ENCODE measurements at places on chromosomes 4 and X. TPM values are rescaled to one million over a fixed set of nuclear protein-coding genes. Genes with fewer than 3 reads are reported as not detected.
A peak's percentile ranks its signal among the peaks of the same experiment; 100 is the strongest.

Gene SPACA5
- total RNA-seq, result not detected

Gene TXK
- not detected for total RNA-seq

Gene MAGEC2
- not detected for total RNA-seq

Gene RIBC1
- 0.40 TPM for total RNA-seq

Gene LIMCH1
- total RNA-seq, result not detected

GRCh38 chrX:115898382-115899001, 272.1 kb upstream of the AGTR2 start:
- DNase-seq, result peak; percentile 98

- DNase-seq, result no peak
Measured at GRCh38 chr4:94214703-94215319, 7.1 kb downstream of the SMARCAD1 start.

GRCh38 chr4:80307774-80308465, 27.6 kb upstream of the CFAP299 start:
- DNase-seq, result no peak

GRCh38 chrX:50736656-50737055, 77.3 kb downstream of the SHROOM4 start:
- no peak for DNase-seq

DNA sequence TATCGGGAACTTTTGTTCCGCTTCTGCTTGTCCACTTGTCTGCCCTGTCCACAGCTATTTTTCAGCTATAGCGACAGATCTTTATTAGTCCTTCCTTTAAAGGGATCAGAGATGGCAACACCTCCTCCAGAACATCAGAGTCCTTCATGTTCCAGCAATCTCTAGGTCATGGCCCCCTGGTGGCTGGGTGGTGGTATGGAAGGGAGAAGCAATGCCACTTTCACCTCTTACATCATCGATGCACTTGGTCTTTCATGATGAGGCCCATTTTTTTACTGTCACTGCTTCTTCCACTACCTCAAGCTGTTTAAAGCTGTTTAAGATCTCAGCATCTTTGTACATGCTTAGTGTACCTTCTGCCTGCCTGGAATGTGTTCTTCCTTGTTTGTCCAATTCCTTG, 106.7 kb downstream of the ARHGAP6 start:
- DNase-seq, result peak; percentile 85

GRCh38 chrX:129930941-129931410, 25.0 kb downstream of the UTP14A start:
- DNase-seq, result no peak

- DNase-seq, result no peak
Measured at GRCh38 chr4:142874684-142875083, 28.6 kb upstream of the INPP4B start.

DNA sequence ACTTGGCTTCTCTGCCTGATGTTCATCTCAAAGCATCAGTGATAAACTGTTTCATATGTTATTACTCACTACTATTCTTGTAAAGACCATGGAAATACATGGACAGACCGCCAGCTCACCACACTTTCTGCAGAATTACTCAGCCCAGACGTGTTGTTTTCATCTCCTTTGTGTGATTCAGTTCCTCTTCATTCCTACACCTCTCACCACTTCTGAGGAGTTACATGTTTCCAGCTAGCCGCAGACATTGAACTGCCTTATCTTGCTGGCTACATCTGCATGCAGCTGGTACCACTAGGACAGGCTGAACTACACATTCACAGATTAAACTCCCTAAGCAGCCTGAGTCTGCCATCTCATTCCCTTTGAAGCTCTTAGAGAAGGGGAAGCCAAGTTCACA, 443.2 kb upstream of the FGF16 start:
- DNase-seq, result no peak

GRCh38 chr4:108035691-108036090, 46.0 kb downstream of the HADH start:
- DNase-seq, result no peak

GRCh38 chr4:54783402-54784110, 125.8 kb downstream of the KIT start:
- no peak for DNase-seq

DNA sequence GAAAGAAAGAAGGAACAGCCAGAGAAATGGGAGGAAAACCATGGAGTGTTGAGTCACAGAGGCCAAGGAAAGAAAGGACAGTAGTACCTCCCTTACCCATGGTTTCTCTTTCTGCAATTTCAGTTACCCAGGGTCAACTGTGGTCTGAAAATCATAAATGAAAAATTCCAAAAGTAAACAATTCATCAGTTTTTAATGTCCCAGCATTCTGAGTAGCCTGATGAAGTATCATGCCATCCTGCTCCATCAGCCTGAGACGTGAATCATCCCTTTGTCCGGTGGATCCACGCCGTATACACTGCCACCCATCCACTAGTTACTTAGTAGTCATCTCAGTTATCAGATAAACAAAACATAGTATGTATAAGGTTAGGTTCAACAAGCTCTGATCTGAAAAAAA, 114.2 kb downstream of the COMMD8 start:
- no peak for DNase-seq

DNA sequence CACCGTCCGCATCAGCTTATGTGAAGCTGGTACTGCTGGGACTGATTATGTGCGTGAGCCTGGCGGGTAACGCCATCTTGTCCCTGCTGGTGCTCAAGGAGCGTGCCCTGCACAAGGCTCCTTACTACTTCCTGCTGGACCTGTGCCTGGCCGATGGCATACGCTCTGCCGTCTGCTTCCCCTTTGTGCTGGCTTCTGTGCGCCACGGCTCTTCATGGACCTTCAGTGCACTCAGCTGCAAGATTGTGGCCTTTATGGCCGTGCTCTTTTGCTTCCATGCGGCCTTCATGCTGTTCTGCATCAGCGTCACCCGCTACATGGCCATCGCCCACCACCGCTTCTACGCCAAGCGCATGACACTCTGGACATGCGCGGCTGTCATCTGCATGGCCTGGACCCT, 5.5 kb upstream of the TSPYL2 start:
- no peak for DNase-seq

DNA sequence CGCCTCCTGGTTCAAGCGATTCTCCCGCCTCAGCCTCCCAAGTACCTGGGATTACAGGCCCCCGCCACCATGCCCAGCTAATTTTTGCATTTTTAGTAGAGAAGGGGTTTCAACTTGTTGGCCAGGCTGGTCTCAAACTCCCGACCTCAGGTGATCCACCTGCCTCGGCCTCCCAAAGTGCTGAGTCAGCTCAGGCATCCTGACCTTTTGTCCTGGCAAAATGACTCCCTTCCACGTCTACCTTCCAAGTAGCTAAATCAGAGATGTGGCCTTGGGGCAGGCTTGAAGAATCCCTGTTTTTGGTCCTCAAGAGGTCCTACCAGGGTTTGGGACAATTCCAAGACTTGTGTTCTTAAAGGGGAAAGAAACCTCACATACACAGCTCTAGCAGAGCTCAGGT, 12.8 kb downstream of the AFAP1 start:
- no peak for DNase-seq

DNA sequence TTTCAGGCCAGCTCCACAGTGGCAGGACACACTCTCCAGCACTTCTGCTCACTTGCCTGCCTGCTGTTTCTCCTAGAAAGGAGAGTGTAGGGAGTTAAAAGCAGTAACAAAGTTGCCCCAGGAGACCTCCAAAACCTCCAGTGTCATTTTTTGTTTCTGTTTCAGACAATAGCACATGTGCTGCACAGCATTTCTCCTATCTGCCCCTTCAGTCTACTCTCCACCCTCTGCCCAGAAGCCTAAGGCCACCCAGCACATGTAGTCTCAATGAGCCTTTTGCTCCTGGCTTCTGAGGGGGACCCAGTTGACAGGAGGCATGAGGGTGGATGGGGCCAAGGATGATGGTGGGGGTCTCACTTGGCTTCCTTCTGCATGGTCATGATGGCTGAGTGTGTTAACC, 329.6 kb upstream of the CLNK start:
- no peak for DNase-seq

GRCh38 chrX:155874571-155875244, 6.4 kb upstream of the VAMP7 start:
- no peak for DNase-seq

All from Karpas-422 (cell line).